Activated CD8-positive, alpha-beta memory T cell treated with anti-CD3 and anti-CD28 coated beads for 24 hours (primary cell): ENCODE measurements at places on chromosomes 4 and X.
A peak's percentile ranks its signal among the peaks of the same experiment; 100 is the strongest.

DNA sequence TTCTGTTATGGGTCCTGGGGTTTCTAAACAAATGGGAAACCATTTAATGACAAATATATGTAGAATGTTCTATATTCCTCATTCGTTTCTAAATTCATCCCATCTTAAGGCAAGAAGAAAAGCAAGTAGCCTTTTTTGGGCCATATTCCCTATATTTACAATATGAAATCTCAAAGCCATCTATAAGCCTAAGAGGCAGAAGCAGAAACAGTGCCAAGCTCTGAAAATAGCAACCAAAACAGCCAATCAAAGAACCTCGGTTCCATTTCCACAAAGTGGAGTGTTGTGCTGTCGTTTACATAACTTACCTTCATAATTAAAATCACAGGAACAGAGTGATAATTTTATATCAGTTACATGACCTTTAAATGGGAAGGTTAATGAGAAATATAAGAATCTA, 330.6 kb upstream of the GATB start:
- DNase-seq = no peak

GRCh38 chr4:182085051-182085480, 158.1 kb upstream of the TENM3 start:
- no peak for DNase-seq

DNA sequence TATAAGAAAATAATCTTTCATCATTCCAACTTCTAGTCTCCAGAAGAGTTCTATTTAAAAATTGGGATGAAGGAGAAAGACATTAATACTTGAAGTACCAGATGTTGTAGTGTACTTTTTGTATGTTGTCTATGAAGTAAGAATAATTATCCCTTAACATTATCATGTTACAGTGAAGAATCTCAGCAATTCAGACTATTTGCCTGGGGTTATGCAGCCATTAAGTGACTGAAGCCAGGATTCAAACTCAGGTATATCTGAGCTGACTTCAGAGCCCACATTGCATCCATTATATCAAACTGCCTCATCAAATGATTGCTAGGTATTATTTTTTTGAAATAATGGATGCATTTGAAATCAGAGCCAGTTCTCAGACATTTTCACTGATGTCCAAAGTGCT, 76.1 kb upstream of the FHDC1 start:
- no peak for DNase-seq

DNA sequence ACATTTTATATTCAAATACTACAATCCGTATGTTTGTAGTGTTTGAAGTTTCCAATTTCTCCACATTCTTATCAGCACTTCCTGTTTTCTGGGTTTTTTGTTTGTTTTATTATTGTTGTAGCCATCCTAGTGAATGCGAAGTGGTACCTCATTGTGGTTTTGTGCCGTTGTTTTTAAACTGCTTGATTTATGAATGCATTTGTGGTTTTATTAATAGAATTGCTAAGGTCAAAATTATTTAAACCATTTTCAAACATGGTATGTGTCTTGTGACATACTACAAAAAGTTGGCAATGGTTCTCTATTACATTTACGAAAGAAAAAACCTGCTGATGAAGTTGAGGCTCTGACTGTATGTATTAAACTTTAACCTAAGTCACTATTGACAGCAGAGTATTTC, 780.0 kb upstream of the MAGEB2 start:
- DNase-seq = no peak

GRCh38 chr4:174056959-174057358, 226.5 kb downstream of the FBXO8 start:
- DNase-seq = no peak

DNA sequence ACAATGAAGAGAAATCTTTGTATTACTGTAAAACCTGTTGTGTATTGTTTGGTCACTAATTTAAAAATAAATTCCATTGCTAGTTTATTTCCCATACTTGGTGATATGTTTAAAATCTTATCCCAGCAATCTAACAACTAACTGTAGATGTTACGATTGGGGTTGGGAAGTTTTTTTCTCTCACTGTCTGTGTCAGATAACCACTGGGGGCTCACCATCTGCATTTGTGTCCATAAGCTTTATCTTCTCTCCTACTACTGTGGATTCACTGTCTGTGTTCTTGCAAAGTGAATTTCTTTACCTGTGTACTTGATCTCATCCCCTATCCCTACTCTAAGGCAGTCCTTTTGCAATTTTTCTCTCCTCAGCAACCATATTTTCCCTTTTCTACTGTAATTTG, 81.3 kb downstream of the STIM2 start:
- DNase-seq = no peak

GRCh38 chrX:17081511-17081910, 135.1 kb downstream of the REPS2 start:
- DNase-seq = no peak

DNA sequence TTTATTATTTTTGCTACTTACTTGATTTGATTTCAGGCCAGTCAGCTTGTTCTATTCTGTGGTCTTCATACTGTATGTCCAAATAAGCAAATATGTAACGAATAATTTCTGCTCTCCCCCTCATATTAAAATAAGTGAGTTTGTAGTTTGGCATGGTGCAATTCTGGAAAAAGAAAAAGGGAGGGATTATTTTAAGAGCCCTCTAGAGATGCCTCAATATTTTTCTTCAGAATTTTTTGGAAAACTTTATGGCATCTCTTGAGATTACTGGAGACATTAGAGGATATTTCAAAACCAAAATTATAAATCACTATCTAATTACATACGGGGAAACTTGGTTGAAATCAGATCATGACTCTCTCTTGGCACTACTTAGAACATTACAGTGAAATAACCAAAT, 8.2 kb downstream of the HPGDS start:
- DNase-seq = no peak

- no peak for DNase-seq
Measured at GRCh38 chrX:16112428-16112827, 10.9 kb upstream of the GRPR start.

- DNase-seq = no peak
Measured at GRCh38 chr4:173449380-173449717, 50.4 kb upstream of the SCRG1 start.

- no peak for DNase-seq
Measured at GRCh38 chr4:130233377-130234047, 1137.6 kb downstream of the C4orf33 start.

- peak; percentile 24 for DNase-seq
Measured at GRCh38 chrX:68940601-68941000, 111.8 kb downstream of the EFNB1 start.

- no peak for DNase-seq
Measured at GRCh38 chrX:112818114-112819007, 22.3 kb downstream of the AMOT start.

GRCh38 chr4:69775321-69775867, 15.0 kb upstream of the SULT1B1 start:
- no peak for DNase-seq

DNA sequence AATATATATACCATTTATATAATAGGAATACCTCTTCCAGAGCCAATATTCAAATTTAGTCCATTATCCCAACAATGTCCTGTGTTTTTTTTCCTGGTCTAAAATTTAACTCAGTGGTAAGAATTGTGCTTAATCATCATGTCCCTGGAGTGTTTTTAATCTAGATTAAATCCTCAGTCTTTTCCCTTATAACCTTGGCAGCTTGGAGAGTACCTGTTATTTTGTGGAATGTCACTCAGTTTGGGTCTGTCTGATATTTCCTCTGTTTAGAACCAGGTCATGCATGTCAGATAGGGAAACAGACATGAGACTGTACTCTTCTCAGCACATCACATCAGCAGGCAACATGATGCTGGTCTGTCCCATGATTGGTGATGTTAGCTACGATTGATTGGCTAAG, 96.6 kb downstream of the HPGD start:
- DNase-seq = no peak

DNA sequence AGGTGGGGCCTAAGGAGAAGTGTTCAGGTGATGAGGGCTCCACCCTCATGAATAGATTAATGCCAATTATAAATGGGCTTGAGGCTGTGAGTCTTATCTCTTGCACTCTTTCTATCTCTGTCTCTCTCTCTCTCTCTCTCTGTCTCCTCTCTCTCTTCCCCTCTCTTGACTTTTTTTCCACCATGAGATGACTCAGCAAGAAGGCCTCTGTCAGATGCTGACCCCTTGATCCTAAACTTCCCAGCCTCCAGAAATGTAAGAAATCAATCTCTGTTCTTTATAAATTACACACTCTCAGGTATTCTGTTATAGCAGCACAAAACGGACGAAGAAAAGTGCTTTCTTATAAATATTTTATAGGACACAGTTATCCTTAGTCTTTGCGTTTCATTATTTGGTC, 184.9 kb upstream of the PCDH7 start:
- no peak for DNase-seq

DNA sequence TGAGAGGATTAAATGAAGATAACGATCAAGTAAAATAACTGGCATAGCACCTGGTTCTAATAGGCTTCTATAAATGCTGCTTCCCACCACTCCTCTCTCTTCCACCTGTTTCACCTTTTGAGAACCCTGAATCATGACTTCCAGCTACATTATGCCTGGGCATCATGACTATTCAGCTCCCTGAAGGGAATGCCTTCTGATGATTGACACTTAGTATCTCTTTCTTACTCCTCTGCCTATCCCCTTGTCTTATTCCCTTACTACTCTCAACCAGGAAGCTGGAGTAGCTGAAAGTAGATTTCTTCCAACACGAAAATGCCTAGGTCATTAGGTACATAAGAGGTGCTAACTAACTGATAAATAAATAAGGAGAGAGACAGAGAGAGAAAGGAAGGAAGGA, 24.7 kb upstream of the CXCL8 start:
- DNase-seq = no peak

DNA sequence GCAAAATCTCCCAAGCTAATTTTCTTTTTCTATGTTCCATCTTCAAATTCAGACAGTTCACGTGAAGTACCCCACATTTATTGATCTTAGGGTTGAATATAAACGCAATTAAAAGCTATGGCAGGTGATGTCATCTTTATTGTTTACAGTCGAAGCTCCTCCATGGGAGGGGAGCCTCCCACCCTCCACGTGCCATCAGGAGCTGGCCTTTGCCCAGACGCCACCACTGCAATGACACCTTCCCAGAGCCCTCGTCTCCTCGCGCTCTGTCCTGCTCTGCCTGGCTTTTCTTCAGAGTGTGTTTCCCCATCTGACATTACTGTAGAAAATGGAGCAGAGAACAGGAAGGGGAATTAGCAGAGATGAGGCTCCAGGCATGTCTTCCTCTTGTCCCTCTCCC, 18.8 kb upstream of the CYP4V2 start:
- DNase-seq = no peak

DNA sequence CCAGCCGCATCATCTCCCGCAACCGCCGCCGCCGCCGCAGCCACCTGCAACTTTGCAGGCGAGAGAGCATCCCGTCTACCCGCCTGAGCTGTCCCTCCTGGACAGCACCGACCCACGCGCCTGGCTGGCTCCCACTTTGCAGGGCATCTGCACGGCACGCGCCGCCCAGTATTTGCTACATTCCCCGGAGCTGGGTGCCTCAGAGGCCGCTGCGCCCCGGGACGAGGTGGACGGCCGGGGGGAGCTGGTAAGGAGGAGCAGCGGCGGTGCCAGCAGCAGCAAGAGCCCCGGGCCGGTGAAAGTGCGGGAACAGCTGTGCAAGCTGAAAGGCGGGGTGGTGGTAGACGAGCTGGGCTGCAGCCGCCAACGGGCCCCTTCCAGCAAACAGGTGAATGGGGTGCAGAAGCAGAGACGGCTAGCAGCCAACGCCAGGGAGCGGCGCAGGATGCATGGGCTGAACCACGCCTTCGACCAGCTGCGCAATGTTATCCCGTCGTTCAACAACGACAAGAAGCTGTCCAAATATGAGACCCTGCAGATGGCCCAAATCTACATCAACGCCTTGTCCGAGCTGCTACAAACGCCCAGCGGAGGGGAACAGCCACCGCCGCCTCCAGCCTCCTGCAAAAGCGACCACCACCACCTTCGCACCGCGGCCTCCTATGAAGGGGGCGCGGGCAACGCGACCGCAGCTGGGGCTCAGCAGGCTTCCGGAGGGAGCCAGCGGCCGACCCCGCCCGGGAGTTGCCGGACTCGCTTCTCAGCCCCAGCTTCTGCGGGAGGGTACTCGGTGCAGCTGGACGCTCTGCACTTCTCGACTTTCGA, 654 bp downstream of the ATOH1 start:
- DNase-seq = no peak

DNA sequence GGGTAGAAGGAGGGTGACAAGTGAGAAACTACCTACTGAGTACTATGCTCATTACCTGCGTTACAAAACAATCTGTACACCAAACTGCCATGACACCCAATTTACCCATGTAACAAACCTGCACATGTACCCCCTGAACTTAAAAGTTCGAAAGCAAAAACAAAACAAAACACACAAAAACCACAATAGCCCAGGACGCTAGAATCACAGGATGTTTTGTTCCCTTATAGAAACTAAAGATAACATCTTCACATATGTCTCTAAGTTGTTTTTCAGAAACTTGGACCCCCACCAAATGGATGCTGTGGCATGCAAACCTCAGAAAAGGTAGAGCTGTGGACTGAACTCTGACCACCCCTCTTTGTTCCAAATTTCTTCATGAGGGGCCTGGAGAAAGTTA, 25.2 kb upstream of the PNMA5 start:
- DNase-seq = no peak

DNA sequence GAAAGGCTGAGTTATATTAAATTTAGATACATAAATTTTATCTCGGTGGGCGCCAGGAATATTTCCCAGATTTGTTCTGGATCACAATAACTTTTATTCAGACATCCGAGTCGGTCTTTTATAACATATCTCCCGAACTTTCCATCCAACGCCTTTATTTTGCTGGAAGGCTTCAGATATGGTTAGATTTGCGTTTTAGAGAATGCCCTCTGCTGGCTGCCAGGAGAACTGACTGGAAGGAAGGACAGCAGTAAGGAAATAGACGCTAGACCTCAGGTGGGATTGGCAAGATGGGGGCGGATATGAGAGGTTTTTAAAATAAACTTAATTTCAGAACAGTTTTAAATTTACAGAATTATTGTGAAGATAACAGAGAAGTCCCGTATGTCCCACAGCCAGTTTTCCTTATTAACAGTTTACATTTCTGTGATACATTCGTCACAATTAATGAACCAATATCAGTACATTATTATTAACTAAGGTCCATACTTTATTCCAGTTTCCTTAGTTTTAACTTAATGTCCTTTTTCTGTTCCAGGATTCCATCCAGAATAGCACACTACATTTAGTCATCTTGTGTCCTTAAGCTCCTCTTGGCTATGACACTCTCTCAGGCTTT, 4.6 kb upstream of the KANTR start:
- DNase-seq = no peak

DNA sequence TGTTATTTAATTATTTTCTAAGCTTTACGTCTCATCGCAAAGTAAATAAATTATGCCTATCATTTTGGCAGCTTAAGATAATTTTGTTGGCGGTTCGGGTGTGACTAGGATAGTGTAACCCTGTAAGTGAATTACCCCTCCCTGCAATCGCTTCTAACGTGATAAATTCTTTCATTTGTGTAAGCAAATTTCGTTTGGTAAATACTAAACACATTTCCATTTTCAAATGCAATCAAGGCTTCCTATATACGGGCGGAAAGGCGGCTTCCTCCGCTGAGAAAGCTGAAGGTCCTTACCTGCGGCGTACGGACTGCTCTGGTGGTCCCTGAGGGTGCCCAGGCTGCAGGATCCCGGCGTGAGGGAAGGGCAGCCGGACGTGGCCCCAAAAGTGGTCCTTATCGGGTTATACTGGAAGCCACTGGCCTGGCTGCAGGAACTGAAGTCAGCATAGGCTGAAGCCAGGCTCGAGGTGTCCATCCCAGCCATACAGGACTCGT, 403 bp downstream of the PHOX2B start:
- no peak for DNase-seq
